CD4-positive, CD25-positive, alpha-beta regulatory T cell (primary cell): ENCODE measurements at places on chromosomes 2 and 18. TPM values are rescaled to one million over a fixed set of nuclear protein-coding genes. Genes with fewer than 3 reads are reported as not detected.

DNA sequence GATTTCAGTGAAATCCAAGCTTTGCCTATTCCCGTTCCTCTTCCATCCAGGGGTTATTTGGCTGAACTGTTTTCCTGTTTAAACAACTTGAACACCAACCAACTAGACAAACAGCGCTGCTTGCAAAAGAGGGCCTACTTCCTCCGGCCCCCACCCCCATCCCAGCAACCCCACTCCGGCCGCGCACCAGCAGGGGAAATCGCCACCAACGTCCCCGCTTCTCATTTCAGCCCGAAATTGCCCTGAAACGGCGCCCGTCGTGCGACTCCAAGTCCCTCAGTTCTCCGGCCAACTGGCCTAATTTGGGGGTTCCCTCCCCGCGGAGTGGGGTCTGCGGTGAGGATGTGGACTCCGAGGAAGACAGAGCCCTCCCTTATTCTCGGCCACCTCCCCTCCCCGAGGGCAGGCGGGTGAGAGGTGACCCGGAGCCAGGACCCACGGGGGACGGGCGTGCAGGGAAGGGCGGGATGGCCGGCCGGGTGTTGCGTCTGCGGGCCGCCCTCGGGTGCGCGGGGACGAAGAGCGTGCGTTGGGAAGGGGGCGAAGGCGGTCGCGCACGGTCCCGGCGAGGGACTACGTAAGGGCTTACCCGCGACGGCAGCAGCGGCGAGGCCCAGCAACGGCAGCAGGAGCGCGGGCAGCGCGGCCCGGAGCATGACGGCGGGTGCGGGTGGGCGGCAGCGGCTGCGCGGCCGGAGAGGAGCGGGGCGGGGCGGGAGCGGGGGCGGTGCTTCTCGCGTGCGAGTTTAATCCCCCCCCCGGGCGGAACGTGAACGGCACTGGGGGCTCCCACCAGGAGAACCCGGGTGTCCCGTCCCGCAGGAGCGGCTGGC lies at the start of gene CD302:
TSS of gene CD302 (minus strand) at position 666 of the 833 bp plus-strand sequence. CDS start at position 656, 10 bp downstream.
- peak; percentile 4 for DNase-seq

- no peak for DNase-seq
These were observed 50.9 kb downstream of the TNP1 start for GRCh38 chr2:216808805-216809425.

DNA sequence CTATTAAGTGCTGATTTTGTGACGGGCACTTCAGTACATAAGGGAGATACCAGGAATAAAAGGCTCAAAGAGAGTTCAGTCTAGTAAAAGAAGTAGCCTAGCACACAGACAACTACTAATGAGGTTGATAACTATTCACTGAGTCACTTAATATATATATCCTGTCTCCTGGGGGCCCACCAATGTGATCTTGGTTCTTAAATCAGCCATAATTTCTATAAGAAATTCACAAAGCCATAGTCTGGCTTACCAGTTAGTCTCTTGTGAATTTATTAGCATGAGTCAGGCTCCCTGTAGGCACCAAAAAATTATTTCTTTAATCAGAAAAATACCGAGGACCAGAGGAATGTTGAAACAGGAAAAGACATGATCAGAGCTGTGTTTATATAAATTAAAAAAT lies 10.4 kb downstream of the KCNE4 start:
- DNase-seq: no peak

DNA sequence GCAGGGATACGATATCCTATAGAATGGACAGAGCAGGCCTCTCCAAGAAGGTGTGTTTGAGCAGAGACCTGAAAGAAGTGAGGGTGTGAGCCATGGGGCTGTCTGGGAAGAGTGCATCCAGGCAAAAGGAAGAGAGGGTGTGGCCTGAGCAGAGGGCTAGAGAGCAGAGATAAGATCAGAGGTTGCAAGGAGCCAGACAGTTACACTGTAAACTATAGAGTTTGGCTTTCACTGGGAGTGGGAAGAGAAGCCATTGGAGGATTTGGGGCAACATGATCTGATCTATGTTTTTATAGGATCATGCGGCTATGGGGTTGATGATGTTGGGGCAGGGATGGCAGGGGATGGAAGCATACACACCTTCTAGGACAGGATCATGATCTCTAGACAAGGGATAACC lies 124.1 kb upstream of the MAP3K20 start:
- DNase-seq: no peak

GRCh38 chr2:202490479-202490878 lies 114.4 kb downstream of the BMPR2 start:
- no peak for DNase-seq

DNA sequence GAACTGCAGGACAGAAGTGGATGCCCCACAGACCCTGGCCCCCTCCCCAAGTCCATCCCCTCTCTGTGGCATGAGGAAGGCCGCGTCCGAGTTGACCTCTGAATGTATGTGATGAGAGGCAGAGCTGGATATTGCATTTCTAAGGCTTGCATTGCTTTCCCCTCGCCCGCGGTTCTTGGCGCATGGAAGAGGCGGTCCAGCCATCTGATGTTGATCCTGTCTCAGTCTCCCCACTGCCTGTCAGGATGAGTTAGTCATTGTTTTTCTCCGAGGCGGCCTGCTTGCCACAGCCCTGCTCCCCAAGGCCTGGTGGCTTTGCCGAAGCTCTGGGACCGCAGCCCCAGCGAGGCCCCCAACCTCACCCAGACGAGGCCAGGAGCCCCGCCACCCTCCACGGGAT lies 88.6 kb downstream of the SMAD7 start:
- no peak for DNase-seq

DNA sequence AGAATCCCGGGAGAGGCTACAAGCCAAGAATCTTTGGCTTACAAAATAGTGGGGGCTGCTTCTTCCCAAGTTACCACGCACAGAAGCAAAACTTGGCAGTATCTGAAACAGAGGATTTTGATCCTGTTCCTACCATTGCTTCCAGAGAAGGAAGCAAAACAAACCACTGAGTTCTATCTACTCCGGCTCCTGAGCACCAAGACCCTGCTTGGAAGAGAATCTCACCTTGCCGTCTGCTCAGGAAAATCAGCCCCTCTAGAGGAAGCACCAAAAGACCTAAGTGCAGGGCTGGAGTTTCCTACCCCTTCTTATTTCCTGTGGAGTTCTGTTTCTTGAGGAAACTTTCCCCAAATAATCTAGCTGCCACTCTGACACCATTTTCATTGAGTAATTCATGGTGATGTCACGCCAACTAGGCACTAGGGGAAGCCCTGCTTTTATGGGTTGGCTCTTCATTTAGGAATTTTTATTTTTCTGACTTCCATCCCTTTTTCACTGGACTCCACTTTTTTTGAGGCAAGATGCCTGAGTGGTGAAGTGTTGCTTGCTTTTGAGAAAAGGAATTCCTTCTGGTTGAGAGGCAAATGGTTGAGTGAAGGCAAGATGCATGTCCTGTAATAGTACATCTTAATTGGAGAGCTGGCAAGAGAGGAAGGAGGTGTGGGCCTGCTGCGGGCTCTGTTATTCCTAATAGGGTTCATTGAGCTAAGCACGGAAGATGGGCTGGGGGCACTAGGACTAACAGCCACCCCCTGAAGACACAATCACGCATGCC lies 36.8 kb upstream of the EML4 start:
- no peak for DNase-seq

DNA sequence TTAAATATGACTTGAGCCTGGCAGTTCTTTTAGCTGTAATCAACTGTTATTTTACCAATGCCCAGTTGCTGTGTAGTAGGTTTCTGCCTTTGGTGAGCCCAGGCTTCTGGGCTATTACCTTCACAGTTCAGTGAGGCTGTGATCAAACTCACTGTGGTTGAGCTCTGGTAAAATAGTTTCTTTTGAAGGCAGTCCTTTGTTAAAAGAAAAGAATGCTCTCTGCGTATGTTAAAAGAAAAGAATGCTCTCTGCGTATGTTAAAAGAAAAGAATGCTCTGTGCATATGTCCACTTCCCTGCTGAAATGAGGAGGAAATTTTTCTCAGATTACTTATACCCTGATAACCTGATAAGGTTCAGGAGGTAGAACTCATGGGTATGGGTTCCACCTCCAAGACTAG lies 244.3 kb downstream of the RNF144A start:
- no peak for DNase-seq

DNA sequence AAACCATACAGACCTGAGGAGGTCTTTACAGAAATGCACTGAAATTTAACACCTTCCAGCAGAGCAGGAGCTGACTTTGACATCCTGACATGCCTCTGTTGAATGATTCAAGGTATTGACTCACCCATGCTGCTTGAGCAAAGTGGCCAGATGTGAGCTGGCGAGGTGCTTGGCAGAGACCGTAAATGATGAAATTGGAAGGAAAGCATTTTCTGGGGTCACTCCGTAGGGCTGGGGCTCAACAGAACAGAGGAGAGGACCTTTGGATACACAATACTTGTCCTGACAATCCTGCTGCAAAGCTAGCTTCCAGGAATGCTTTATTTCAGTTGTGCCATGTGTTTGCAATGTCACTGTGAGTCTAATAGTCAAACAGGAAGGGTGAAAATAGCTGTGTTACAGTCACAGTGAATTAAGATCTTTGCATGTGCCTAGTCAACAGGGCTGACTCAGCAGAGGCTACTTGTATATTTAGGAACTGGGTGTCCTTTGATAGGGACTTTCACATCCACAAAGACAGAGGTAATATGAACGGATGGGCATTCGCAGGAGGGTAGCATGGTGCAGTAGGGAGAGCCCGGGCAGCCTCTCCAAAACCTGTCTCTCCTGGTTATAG lies 31.6 kb upstream of the NCK2 start:
- DNase-seq: no peak

- no peak for DNase-seq
These were observed 16.9 kb downstream of the ACSL3 start for GRCh38 chr2:222877556-222878300.

DNA sequence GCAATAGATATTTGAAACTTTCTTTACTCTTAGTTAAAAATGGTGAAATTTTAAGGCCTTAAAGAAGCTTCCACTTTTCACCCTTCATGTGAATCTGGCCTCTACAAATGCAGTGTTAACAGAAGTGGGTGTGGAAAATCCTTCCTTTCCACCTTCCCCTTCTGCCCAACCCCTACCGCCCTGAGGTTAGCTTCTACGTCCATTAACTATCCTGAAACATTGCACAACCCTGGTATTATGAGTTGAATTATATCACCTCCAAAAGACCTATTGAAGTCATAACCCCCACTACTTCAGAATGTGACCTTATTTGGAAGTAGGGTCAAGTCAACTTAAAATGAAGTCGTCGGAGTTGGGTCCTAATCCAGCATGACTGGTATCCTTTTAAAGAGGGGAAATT lies 80.8 kb upstream of the ACSL3 start:
- DNase-seq: no peak

DNA sequence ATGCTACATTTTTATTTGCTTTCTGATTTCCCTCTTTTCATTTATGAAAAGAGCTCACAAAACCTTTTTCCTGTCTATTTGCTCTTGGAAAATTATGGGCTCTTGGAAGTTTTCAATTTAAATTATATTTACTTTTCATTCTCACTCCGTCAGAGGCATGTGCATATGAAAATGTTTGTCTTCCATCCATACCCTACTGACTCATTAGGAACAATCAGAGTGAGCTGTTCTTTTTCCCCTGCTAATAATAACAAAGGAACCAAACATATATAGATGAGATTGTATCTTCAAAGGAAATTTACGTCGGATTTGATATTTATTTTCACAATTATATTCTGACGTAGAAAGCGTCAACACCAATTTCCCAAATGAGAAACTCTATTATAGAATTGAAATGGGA lies 1101.2 kb downstream of the TSN start:
- DNase-seq: no peak

GRCh38 chr2:13114391-13114790 lies 397.7 kb downstream of the TRIB2 start:
- DNase-seq: no peak

GRCh38 chr18:34867520-34867919 lies 157.4 kb downstream of the DTNA start:
- no peak for DNase-seq

GRCh38 chr2:161836664-161837063 lies 212.4 kb downstream of the SLC4A10 start:
- DNase-seq: no peak

DNA sequence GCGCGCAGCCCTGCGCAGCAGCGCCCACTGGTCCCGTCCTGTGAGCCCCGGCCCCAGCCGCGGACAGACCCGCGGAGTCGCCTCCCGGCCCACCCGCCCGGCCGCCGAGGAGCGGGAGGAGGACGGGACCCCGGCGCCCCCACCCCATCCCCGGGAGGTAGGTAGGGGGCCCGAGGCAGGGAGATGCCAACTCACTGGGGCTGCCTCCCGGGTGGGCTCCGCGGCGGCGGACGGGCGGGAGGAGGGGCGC lies 160 bp downstream of the SPTBN1 start:
- DNase-seq: no peak

DNA sequence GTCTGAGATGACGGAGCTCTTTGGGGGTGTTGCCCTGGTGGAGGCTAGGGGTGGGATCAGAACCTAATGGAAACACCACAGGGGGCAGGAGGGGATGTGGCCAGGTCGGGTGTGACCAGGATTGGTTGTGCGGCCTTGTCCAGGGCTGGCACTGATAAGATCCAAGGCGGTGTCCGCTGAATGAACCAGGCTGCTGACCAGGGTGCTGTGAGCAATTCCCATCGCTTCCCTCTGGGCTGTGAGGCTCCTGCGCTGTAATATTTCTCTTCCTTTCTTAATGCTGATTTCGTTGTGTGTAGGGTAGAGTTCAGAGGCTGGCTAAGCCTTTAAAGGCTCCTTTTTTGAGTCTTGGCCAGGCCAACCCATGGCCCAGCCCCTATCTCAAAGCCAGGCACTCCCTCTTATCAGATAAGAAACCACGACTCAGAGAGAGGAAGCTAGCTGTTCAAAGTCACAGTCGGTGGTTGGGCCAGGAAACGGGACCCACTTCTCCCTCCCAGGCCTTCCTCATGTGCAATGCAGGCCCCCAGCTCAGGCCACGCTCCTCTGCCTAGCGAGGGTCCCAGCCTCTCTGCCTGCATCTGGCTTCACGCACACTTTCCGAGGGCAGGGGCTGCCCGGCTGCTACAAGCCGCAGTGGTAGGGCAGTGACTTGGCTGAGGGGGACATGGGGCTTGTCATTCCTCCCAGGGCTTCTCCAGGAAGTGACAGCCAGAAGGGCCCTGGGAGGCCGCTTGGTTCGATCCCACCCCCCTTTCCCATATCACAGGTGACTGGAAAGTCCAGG lies 26.0 kb upstream of the FOSL2 start:
- peak; percentile 47 for DNase-seq

GRCh38 chr2:155412598-155412997 lies 714.1 kb downstream of the KCNJ3 start:
- DNase-seq: no peak

- DNase-seq: no peak
These were observed 138.3 kb downstream of the DDX1 start for GRCh38 chr2:15729709-15730544.

GRCh38 chr2:174963437-174964400 lies 41.5 kb downstream of the CHN1 start:
- no peak for DNase-seq

HOXD9 gene
- not detected for total RNA-seq

ZNF804A gene
- total RNA-seq: not detected

PARD3B gene
- 0.10 TPM for total RNA-seq

CABLES1 gene
- 5.4 TPM for total RNA-seq

GRHL1 gene
- total RNA-seq: 1.8 TPM

PRKAG3 gene
- not detected for total RNA-seq

CREG2 gene
- 2.2 TPM for total RNA-seq

SLC14A1 gene
- total RNA-seq: 35.1 TPM

KCNE4 gene
- total RNA-seq: not detected

RBKS gene
- 25.3 TPM for total RNA-seq
